CD4-positive, CD25-positive, alpha-beta regulatory T cell (primary cell): ENCODE measurements at places on chromosomes 4 and X. TPM values are rescaled to one million over a fixed set of nuclear protein-coding genes. Genes with fewer than 3 reads are reported as not detected.

Gene VCX2
- not detected for polyA plus RNA-seq

Gene ZCCHC18
- 4.6 TPM for polyA plus RNA-seq

Gene TIGD2
- polyA plus RNA-seq, result 7.4 TPM

Gene DSPP
- not detected for polyA plus RNA-seq

Gene SHOX
- not detected for polyA plus RNA-seq

Gene TEX13D
- not detected for polyA plus RNA-seq

Gene CXCL6
- not detected for polyA plus RNA-seq

Gene STOX2
- not detected for polyA plus RNA-seq

Gene NOX1
- not detected for polyA plus RNA-seq

Gene ATP2B3
- not detected for polyA plus RNA-seq

Gene PDE5A
- 1.0 TPM for polyA plus RNA-seq

GRCh38 chr4:118036336-118036735 is 2.0 kb downstream of the NDST3 start:
- no peak for DNase-seq
- H3K27me3 ChIP-seq, result peaks cover 10% of the 10 kb centered on the region
- no peaks in the 10 kb centered on the region for H3K36me3 ChIP-seq
- no peak overlapping the region for H3K27ac ChIP-seq
- no peaks in the 10 kb centered on the region for H3K4me1 ChIP-seq

DNA sequence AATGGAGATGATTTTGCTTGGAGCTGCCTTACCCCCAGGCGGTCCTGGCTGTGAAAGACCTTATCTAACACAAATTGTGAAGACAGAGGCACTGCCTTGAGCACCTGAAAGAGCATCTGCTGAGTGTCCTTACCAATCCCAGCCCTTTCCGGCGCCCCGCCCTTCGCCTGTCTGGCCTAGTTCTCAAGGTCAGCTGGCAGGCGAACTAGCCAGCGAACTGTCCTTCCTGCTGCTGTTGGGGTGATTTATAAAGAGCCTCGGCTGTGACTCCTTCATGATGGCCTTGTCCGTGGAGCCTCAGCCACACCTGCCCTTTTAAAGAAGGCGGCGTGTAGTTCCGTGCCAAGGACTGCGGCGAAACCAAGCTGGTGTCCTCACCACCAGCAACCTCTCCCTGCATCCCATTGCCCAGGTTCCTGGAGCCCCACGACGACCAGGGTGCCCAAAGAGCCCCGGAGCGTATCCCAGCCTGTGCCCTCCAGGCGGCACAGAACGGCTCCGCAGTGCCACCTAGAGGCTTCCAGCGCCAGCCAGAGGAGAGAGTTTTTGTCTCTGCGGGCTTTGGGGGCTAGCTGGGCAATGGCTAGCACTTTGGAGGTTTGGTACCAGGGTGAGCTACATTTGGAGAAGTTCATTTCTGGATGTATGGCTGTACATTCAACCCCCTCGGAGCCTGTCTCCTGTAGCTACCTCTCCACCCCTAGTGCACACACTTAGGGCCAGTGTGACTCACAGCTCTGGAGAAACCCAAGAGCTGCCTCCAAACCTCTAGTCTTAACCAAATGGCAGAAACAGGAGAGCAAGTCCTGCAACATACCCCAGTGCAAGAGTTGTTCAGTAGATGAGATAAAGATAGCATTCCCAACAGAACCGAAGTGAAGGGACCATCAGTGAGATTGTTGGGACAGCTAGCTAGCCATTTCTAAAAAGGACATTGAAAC is 36.8 kb upstream of the VMA21 start:
- H3K36me3 ChIP-seq, result no peaks in the 10 kb centered on the region
- H3K27ac ChIP-seq, result no peak overlapping the region
- H3K27me3 ChIP-seq, result peaks cover 4% of the 10 kb centered on the region
- H3K4me1 ChIP-seq, result no peaks in the 10 kb centered on the region
- DNase-seq, result peak; percentile 12

DNA sequence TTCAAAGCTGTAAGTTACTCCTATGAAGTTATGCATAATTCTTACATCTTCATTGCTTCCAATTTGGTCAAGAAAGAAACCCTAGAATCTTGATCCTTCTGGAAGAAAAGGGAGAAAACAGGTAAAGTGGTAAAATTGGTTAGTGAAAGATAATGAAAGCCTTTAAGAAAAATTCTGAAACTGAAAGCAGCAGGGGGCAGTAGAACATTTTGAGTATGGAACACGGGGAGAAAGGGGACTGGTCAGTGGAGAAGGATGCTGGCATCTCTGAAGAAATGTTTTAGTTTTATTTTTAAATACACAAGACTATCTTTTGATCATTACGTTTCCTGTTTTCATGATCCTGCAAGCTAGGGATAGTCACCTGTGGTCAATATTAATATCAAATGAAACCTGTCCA is 54.3 kb downstream of the SLIT2 start:
- DNase-seq, result no peak
- no peak overlapping the region for H3K27ac ChIP-seq
- no peaks in the 10 kb centered on the region for H3K36me3 ChIP-seq
- no peaks in the 10 kb centered on the region for H3K27me3 ChIP-seq
- H3K4me3 ChIP-seq, result no peak overlapping the region

- no peak overlapping the region for H3K4me3 ChIP-seq
- no peaks in the 10 kb centered on the region for H3K36me3 ChIP-seq
- no peaks in the 10 kb centered on the region for H3K4me1 ChIP-seq
- no peak overlapping the region for H3K27ac ChIP-seq
These were observed 216.3 kb downstream of the ADAMTS3 start for GRCh38 chr4:72352711-72353110.

DNA sequence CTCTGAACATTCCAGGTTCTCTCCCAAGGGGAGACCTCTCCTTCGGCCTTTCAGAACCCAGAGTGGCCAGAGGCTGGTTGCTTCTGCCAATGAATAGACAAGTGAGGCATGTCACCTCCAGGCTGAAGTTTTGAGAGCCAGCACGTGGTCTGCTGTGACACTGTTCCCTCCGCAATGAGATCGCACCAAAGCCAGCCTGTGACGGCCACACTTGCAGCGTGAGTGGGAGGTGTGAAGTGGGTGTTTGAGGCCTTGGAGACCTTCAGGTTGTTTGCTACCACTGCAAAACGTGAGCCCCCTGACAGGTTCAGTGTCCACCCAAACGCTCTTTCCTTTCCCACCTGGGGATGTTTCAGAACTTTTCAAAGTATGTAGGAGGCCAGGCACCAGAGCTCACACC is 81.0 kb downstream of the WFS1 start:
- H3K36me3 ChIP-seq, result no peaks in the 10 kb centered on the region
- H3K27ac ChIP-seq, result no peak overlapping the region
- H3K4me1 ChIP-seq, result no peaks in the 10 kb centered on the region
- H3K27me3 ChIP-seq, result peaks cover 2% of the 10 kb centered on the region
- no peak overlapping the region for H3K4me3 ChIP-seq
- no peak for DNase-seq

DNA sequence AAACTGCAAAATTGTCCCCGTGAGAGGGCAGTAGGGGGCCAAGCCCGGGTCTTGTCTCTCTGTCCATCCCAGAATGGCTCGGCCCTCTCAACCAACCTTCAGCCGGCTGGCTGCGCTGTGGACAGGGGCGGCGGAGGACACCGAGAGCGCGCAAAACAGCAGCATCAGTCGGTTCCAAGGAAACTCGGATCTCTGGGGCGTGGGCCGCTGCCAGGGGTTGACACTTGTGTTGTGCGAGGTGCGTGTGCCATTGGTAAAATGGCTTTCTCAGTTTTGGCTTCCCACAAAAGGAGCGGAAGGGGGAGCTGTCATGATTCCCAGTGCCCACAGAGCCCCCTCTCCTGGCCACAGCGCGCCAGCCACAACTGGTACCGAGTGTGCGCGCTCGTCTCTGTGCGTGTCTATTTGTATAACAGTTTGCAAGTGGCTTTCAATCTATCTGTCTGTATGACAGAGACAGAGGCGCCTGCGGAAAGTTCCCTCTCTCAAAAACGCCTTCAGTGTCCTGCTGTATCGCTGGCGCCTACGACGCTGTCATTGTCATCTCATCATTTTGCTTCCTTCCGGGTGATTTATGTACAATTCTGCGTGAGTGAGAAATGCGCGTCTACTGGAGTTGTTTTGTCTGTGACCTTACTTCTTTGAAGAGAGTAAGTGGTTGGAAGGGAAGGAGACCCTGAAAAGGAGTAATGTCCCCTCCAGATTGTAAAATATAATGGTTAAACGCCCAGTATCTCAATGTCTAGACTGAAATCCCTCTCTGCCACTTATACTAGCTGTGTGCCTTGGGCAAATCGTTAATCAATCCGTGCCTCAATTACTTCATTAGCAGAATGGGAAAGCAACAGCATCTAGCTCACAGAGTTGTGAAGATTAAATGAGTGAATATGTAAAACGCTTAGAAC is 1.8 kb downstream of the DKK2 start:
- no peak overlapping the region for H3K4me3 ChIP-seq
- DNase-seq, result peak; percentile 4
- H3K36me3 ChIP-seq, result no peaks in the 10 kb centered on the region
- peaks cover 7% of the 10 kb centered on the region for H3K4me1 ChIP-seq
- H3K27ac ChIP-seq, result no peak overlapping the region
- peaks cover 12% of the 10 kb centered on the region for H3K27me3 ChIP-seq

DNA sequence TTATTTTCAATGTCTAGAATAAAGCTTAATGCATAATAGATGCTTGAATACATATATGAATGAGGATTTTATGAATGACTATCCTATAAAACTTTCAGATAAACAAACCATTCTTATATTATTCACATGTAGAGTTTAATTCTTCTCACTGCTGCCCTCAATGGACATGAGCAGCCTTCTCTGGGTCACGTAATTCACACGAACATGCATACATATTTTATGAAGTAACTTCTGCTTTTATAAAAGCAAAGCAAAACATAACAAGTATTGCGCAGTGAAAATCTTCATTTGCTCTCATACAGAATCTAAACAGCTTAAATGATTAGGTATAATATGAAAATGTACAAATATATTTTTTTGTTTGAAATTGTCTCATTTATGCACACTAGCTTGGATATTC is 116.7 kb downstream of the TMA16 start:
- no peaks in the 10 kb centered on the region for H3K27me3 ChIP-seq
- no peak overlapping the region for H3K27ac ChIP-seq
- no peaks in the 10 kb centered on the region for H3K4me1 ChIP-seq
- H3K4me3 ChIP-seq, result no peak overlapping the region
- no peaks in the 10 kb centered on the region for H3K36me3 ChIP-seq

GRCh38 chrX:129360175-129360574 is 163.1 kb downstream of the SMARCA1 start:
- H3K36me3 ChIP-seq, result no peaks in the 10 kb centered on the region
- no peaks in the 10 kb centered on the region for H3K27me3 ChIP-seq
- no peaks in the 10 kb centered on the region for H3K4me1 ChIP-seq
- no peak overlapping the region for H3K4me3 ChIP-seq

DNA sequence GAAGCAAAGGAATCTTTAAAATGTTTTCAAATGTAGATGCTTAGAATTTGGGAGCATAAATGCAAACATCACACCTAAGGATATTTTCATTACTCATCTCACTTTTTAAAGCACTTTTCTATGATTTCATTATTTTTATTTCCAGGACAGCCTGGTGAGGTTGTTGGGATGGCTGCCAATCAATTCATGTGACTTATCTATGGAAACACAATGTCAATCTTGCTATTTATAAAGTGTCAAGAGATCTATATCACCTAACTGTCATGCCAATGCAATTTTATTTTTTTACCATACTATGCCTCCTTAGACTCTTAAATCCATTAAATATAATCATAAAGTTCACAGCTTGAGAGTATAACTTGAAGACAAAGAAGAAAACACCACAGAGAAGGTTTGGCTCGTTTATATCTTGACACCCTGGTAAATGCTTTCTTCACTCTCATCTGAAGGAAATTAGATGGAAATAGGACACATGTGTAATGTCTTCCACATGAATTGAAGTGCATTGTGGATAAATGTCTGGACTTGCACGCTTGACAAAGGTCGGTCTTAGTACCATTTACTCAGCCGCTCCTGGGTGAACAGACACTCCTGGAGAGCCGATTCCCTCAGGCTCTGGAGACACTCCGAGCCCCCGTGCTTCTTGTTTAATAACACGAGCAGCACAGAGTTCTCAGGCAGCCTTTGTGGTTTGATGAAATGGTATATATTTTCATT is 425.7 kb upstream of the FAT1 start:
- H3K4me1 ChIP-seq, result no peaks in the 10 kb centered on the region
- H3K36me3 ChIP-seq, result no peaks in the 10 kb centered on the region
- no peak overlapping the region for H3K4me3 ChIP-seq
- no peak for DNase-seq
- H3K27ac ChIP-seq, result no peak overlapping the region

GRCh38 chr4:160175064-160175643 is 1072.3 kb downstream of the RAPGEF2 start:
- DNase-seq, result no peak
- H3K4me1 ChIP-seq, result no peaks in the 10 kb centered on the region
- no peaks in the 10 kb centered on the region for H3K27me3 ChIP-seq
- H3K36me3 ChIP-seq, result no peaks in the 10 kb centered on the region
- H3K4me3 ChIP-seq, result no peak overlapping the region

DNA sequence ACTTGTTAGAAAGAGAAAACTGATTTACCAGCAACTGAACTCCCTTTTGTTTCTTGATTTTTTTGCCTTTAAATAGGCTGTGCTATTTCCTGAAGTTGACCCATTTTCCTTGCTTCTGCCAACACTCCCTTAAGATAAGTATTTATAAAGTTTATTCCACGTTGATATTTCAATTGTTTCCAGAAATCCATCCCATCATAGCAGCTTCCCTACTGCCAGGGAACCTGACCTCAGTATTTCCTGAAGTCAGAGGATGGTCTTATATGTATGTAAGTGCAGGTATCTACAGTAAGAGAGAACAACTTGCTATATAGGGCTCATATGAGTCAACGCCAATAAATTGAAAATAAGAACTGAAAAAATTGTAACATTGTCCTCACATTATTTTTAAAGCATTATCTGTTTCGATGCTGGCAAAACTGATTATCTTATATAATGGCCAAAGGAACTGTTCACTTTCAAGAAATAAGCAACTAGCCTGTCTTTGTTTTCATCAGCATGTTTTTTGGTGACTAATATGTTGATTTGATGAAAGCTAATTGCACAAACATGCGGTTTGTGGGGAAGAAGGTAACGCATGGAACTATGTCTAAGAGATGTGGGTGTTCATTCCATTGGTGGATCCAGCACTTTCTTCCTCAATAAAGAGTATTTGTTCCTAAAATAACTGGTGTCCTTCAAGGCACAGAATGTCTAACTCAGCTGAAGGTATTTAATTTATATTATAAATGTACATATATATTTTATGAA is 4.7 kb downstream of the LIMCH1 start:
- no peak for DNase-seq
- H3K36me3 ChIP-seq, result no peaks in the 10 kb centered on the region
- H3K4me1 ChIP-seq, result no peaks in the 10 kb centered on the region
- H3K4me3 ChIP-seq, result no peak overlapping the region
- H3K27ac ChIP-seq, result no peak overlapping the region

GRCh38 chr4:94244829-94245185 is 37.1 kb downstream of the SMARCAD1 start:
- H3K27me3 ChIP-seq, result no peaks in the 10 kb centered on the region
- no peak overlapping the region for H3K27ac ChIP-seq
- H3K36me3 ChIP-seq, result peaks cover 54% of the 10 kb centered on the region
- DNase-seq, result no peak
- no peak overlapping the region for H3K4me3 ChIP-seq

GRCh38 chr4:16083241-16084191 is at the start of gene PROM1:
Gene PROM1 (minus strand): TSS chr4:16084023. CDS start chr4:16075906, 8,117 bp downstream.
- no peaks in the 10 kb centered on the region for H3K36me3 ChIP-seq
- H3K4me1 ChIP-seq, result peaks cover 20% of the 10 kb centered on the region
- H3K27me3 ChIP-seq, result peaks cover 31% of the 10 kb centered on the region
- DNase-seq, result no peak
- no peak within 1 kb of the TSS for H3K4me3 ChIP-seq
- H3K27ac ChIP-seq, result no peak within 1 kb of the TSS

- H3K4me1 ChIP-seq, result peaks cover 24% of the 10 kb centered on the region
- H3K27me3 ChIP-seq, result no peaks in the 10 kb centered on the region
- no peak for DNase-seq
- no peak overlapping the region for H3K27ac ChIP-seq
These were observed 1.2 kb upstream of the PLAC8 start for GRCh38 chr4:83115656-83116285.
